ENCODE measurements at places on chromosomes 7 and 10.

GRCh38 chr7:33191340-33191739, 62.0 kb downstream of the BBS9 start:
- DNase-seq, result no peak

- DNase-seq, result peak; percentile 54
Measured at GRCh38 chr10:69065406-69066361, 22.2 kb upstream of the SRGN start.

DNA sequence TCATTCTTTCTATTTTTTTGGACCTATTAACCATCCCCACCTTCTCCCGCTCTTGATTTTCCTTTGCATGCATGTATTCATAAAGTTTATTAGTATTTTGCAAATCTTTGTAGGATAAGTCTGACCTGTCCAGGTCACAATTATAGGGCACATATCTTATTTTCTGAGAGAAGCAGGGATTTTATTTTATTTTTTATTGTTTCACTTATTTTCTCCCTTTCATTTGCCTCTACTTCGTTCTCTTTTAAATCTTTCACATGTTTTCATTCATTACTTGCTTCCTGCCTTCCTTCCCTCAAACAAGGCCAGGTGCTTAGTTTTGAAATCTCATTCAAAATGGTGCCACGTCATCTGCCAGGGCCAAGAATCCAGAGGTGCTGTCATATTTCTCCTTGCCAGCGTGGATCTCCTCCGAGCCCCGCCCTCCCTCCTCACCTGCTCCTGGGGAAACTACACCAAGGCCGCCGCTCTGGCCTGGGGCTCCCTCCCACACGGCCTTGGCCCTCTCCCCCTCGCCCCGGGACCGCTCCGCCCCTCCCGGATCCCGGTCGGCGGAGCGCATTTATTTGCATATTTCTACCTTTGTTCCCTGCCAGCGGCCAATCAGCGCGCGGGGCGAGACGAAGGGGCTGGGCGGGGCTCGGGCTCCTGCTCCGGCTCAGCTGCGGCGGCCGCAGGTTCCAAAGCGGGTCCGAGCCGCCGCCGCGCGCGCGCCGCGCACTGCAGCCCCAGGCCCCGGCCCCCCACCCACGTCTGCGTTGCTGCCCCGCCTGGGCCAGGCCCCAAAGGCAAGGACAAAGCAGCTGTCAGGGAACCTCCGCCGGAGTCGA, at the start of gene TSPAN13:
Gene TSPAN13, plus strand, starts transcription at position 654 of the 830 bp plus-strand sequence. CDS start 213 bp downstream, outside the sequence.
- peak; percentile 54 for DNase-seq

GRCh38 chr10:54797636-54798321, 3.3 kb downstream of the PCDH15 start:
- peak; percentile 77 for DNase-seq

GRCh38 chr10:12327074-12327473, 22.3 kb upstream of the CAMK1D start:
- no peak for DNase-seq

DNA sequence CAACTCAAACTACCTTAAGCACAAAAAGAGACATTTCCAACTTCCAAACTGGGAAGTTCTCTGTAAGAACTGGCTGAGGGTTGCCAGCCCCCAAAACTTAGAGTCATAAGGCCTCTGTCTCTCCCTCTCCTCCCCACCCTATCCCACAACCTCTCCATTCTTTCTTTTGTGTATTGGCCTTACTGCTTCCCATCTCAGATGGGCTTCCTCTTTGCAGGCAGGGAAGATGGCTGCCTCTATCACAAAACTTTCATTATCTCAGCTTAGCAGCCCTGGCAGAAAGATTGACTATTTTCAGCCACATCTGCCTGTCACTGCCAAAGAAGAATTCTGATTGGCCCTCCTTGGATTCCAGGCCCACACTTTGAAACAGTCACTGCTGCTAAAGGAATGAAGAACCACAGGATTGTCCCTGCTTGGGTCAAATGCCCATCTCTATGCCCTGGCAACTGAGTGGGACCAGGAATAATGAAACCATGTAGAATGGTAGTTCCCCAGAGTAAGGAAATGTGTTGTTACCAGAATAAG, 58.0 kb upstream of the PRKAR2B start:
- no peak for DNase-seq

- no peak for DNase-seq
Measured at GRCh38 chr10:1465993-1466764, 271.1 kb downstream of the ADARB2 start.

DNA sequence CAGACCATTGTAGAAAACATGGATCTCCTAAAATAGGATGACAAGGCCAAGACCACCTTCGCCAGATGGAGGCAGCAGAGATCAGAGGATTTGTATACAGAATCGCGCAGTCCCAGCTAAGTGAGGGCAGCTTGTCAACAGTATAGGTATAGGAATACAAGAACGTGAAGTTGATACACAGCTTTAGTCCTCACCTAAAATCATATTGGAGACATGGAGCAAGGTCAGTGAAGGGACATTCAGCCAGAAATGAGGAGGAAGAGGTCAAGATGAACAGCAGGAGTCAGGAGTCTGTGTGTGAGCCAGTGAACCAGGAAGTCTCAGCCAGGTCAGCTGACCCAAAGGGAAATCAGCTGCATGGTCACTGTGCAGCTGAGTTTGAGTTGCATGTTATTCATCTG, 263.4 kb upstream of the PRKCQ start:
- no peak for DNase-seq

GRCh38 chr10:64508029-64508661, 986.9 kb downstream of the REEP3 start:
- no peak for DNase-seq

DNA sequence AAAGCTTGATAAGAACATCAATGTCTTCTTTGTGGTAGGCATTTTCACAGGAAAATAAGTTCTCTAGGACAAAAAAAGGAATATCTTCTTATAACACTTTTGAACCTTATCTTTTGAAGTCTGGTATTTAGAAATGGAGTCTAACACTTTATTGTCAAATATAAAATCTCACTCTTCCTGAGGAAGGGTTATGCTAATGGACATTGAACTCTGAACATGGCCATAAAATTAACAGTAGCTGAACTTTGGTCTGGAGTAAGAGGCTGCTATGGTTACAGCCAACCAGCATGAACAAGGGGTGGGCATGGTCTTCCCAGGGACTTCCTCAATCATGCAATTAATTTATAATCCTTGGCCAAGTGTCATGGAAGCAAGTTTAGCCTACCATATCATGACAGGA, at the start of gene CLRN3:
Gene CLRN3, minus strand, starts transcription at position 199 of the 400 bp plus-strand sequence. Its CDS starts 157 bp downstream, at position 42.
- DNase-seq, result no peak

DNA sequence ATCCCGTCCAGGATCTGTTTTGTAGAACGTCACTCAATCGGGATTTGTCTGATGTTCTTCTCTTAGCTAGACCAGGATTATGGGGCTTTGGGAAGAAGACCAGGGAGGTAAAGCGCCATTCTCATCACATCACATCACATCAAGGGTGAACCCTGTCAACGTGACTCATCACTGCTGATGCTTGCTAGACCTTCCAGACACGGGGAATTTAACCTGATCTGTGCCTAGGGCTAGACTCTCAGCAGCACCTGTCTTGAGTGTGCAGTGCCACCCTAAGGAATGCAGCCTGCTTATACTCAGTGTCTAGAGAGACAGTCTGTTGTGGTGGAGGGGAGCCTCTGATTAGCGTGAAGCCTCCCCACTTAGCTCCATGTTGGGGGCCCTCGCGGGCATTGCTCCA, 678.6 kb upstream of the FOXK1 start:
- DNase-seq, result no peak

DNA sequence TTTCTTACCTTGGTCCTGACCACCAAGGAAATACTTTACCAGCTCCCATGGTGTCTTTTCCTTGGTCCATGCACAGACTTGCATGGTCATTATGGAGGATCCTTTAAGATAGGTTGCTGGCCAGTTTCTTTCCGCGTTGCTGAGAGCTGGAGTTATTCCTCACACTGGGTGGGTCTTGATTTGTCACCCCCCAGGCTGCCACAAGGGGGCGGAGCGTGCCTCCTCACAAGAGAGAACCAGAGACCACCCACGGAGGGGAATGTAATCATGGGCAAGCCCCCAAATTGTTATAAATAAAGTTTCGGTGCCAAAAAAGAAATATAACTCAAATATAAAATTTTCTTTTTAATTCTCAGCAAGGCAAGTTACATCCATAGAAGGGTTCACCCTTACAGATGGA, 10.5 kb upstream of the TRIM24 start:
- DNase-seq, result no peak

DNA sequence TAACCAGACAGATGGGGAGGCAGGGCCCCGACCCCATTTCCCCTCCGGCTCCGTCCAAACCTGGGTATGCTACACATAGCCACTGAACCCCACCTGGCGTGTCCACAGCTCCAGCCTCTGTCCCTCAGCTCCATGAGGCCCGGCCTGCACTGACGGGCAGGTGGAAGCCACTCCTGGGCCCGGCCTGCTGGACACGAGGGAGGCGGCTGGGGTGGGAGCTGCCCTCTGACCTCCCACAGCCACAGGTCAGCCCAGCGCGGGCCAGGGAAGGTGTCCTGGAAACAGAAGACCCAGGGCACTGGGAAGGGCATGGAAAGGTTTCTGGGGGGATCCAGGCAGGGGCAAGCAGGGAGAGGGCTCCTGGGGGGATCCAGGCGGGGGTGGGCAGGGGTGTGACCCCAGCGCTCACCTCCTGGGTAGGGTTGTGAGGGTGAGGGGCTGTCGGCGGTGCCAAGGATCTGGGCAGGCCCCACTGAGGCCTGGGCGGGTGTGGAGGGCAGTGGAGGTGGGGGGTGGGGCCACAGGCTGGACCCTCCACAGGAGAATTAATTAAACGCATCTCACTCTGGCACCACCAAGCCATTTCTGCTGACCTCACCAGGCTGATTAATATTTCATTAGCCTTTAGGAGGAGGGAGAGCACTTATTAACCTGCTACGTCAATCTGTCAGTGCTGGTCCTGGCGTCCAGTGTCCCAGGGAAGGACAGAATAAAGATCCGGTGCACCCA, 108.9 kb downstream of the UNCX start:
- no peak for DNase-seq

DNA sequence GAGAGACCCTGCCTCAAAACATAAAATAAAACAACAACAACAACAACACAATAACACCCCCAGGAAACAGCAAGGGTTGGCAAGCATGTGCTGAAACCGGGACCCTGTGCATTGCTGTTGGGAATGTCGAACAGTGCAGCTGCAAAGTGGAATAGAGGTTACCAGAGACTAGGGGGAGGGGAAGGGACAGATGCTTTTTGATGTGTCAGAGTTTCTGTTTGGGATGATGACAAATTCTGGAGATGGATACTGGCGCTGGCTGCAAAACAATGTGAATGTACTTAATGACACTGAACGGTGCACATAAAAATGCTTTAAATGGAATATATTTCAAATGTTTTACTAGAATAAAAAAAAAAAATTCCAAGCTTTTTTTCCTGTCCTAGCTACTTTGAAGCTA, 241.8 kb downstream of the TEX36 start:
- peak; percentile 60 for DNase-seq

DNA sequence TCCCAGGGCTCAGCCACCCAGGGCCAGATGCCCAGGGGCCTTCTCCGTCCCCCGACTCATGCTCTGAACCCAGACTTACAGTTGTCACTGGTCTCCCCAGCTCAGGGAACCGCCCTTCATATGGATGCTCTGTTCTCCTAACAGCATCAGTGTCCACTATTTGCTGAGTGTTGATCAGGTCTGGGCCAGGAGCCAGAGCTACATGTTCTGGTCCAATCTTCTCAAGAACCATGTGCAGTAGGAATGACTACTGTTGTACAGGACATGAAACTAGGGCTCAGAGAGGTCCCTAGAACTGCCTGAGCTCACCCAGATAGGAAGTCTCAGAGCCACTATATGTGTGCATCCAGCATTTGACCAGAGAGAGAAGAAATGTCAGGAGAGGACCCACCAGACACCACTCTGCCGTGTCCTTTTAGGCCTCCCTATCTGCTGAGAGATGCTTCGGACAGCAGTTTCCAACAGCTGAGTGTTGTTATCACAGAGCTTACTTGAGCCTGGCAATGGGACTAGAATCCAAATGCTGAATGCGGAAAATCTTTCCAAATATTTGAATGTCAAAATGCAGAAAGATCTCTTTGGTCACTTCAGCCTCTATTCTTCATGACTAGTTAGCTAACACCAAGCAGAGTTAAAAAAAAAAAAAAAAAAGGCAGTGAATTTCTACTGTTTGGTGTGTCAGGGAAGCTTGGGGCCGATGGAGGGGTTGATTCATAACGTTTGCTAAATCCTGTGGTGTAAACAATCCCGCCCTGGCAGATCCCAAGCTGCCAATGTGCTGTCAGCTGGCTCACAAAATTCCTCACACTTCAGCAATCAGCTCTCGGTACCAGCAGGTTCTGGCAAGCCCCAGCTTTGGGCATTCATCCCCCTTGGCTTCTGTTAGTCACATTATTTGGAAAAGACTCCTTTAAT, 246.1 kb downstream of the TNS3 start:
- peak; percentile 57 for DNase-seq
